ENCODE measurements at places on chromosomes 7 and 10.

DNA sequence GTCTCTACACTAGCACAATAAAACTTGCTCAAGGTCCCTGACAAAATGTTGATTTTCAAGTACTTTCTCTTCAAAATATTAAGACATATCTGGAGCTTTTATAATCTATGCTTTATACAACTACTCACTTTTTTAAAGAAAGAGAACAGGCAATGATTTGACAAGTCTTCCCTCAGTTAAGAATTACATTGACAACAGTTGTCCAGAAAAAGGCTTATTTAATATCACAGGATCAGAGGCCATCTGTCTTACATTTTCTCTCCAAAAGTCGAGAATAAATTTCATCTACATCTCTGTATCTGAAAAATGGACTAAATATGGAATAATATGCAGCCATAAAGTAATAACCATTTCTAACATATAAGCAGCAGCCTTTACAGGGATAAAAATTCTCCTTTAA lies 8.2 kb upstream of the RNF148 start:
- no peak for DNase-seq

- DNase-seq, result no peak
Measured at GRCh38 chr7:148763622-148764021, 64.9 kb downstream of the CUL1 start.

DNA sequence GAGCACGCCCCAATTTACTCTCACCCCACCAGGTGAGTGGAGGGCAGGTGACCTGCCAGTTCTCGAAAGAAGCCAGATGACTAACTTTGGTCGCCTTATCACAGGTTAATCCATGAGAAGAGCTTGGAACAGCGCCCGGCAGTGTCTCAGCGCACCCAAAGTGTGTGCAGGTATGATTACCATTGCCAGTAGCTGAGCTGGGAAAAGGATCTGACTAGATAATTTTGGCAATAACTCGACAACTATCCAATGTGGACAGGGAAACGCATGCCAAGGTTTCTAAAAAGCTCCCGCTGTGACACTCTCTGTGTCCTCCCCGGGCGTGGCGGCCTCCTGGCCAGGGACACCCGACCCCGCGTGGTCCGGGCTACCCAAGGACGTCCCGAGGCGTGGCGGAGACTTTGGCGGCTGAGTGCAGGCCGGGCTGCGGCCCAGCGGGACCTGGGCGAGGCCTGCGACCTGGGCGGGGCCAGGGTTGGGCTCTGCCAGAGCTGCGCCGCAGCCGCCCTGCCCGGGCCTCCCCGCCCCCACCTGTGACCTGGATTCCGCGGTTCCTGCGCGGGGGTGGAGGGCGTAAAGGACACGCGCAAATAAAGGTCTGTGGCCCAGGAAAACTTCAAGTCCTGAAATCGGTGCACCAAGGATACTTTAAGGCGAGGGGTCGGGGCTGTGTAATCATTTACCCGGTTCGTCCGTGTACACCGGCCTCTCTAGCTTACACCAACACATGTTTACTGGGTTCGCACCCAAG lies 13.7 kb upstream of the WAPL start:
- DNase-seq, result no peak

- DNase-seq, result no peak
Measured at GRCh38 chr10:84314275-84314674, 14.1 kb upstream of the CCSER2 start.

- no peak for DNase-seq
Measured at GRCh38 chr7:158975526-158976467, 119.4 kb downstream of the DYNC2I1 start.

- no peak for DNase-seq
Measured at GRCh38 chr7:2242541-2243429, 759 bp downstream of the NUDT1 start.

- no peak for DNase-seq
Measured at GRCh38 chr10:35446439-35446838, 110.1 kb downstream of the CCNY start.

DNA sequence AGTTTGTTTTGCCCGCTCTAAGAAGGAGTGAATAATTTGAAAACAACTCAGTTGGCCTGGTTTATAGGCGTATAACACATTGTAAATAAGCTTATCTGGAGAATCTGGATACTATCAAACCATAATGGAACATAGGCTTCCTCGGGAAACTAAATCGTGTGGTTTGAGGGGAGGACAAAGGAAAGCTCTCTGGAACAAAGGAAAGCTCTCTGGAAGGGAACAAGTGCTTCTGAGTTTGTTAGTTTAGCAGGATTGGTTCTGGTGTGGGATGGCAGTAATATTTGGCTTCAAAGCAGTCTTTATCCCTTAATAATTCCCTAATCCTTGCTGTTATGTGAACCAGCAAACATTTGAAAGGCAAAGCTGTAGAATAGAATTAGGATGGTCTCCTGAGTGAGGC lies 15.0 kb upstream of the SLK start:
- no peak for DNase-seq

- DNase-seq, result no peak
Measured at GRCh38 chr7:8284606-8285005, 22.6 kb upstream of the ICA1 start.

DNA sequence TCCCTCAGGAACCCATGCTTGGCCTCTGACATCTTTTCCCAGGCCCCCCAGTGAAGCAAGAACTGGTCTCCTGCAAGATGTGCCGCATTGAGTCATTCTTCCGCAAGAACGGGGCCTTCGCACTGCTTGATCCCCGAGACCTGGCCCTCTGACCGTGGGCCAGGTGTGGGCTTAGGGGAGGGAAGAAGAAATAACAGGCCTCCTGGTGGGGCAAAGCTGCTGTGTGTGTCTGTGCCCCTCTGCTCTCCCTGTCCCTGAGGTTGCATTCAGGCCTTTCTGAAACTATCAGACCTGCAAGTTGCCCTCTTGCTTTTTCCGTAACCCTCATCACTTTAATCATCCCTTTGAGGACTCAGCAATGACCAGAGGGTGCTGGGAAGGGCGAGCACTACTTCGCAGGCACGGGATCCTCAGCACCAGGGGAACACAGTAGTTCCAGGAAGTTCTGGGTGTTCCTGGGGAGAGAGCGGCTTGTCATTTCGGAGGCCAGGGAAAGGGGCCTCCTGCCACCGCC lies 6.0 kb downstream of the ATP6V1F start:
- no peak for DNase-seq

GRCh38 chr7:11726794-11727155 lies 105.2 kb downstream of the THSD7A start:
- no peak for DNase-seq

DNA sequence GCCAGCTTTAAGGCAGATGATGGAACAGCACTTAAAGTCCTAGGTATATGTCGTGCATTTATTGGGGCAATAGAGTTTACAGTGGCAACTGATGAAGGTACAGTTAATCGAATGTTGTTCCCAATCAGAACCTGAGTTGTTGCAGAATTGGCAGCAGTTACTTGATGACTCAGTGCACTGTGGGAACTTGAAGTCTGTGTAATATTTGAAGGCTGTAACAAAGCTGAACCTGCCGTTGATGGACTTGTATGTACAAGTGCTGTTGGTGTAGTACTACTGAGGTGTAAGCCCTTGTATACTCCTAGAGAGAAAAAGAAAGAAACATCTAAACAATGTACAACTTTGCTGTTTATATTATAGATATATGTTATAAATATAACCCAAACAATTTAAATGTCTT lies 75.3 kb downstream of the EPC1 start:
- no peak for DNase-seq

DNA sequence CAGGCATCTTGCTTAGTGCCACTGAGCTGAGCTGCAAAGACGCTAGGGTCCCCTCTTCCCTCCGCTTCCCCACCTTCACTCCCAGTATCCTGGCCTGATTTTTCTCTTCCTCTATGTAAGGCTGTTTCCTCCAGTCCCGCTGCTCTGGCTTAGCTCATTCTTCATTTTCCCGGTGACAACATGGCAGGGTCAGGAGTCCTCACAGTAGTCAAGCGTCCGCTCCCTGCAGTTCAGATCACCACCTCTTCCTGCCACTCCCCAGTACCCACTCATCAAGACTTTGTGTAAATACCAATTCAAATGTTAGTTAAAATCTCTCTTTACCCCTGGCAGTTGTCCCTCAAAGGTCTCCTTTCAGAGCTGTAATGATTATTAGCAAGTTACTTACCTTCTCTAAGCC lies 650.4 kb upstream of the CELF2 start:
- no peak for DNase-seq

All from posterior cingulate gyrus (tissue), 11 donors.